ENCODE measurements at places on chromosomes 3 and 15. TPM values are rescaled to one million over a fixed set of nuclear protein-coding genes. Genes with fewer than 3 reads are reported as not detected.

Gene ZBBX
- 0.50 TPM for polyA plus RNA-seq

Gene NCEH1
- 12.2 TPM for polyA plus RNA-seq

Gene IL17RB
- polyA plus RNA-seq: 0.16 TPM

Gene CEMIP
- polyA plus RNA-seq: 27.8 TPM

Gene NLGN1
- 1.5 TPM for polyA plus RNA-seq

Gene CCK
- polyA plus RNA-seq: not detected

Gene BNC1
- not detected for polyA plus RNA-seq

Gene TBL1XR1
- 16.7 TPM for polyA plus RNA-seq

Gene RHCG
- polyA plus RNA-seq: not detected

Gene SH2D7
- polyA plus RNA-seq: not detected

Gene TAGLN3
- 24.2 TPM for polyA plus RNA-seq

Gene SERPINI2
- not detected for polyA plus RNA-seq

Gene TGFBR2
- polyA plus RNA-seq: 58.9 TPM

Gene CHSY1
- polyA plus RNA-seq: 15.7 TPM

Gene C3orf85
- polyA plus RNA-seq: not detected

Gene POTEB3
- polyA plus RNA-seq: not detected

Gene SOX14
- polyA plus RNA-seq: not detected

Gene MED12L
- polyA plus RNA-seq: 0.06 TPM

Gene AMIGO3
- 1.2 TPM for polyA plus RNA-seq

Data from SK-N-SH (cell line).